ENCODE measurements at places on chromosomes 1 and 21. TPM values are rescaled to one million over a fixed set of nuclear protein-coding genes. Genes with fewer than 3 reads are reported as not detected.

MGST3 gene
- 173 TPM for total RNA-seq

TRIM63 gene
- total RNA-seq = not detected

BTG2 gene
- total RNA-seq = 54.3 TPM

PDC gene
- total RNA-seq = not detected

FCER1A gene
- not detected for total RNA-seq

GRCh38 chr1:165207853-165208515, 148.5 kb downstream of the LMX1A start:
- no peak for DNase-seq

GRCh38 chr1:26164036-26164860, 4.5 kb downstream of the C1orf232 start:
- no peak for DNase-seq

DNA sequence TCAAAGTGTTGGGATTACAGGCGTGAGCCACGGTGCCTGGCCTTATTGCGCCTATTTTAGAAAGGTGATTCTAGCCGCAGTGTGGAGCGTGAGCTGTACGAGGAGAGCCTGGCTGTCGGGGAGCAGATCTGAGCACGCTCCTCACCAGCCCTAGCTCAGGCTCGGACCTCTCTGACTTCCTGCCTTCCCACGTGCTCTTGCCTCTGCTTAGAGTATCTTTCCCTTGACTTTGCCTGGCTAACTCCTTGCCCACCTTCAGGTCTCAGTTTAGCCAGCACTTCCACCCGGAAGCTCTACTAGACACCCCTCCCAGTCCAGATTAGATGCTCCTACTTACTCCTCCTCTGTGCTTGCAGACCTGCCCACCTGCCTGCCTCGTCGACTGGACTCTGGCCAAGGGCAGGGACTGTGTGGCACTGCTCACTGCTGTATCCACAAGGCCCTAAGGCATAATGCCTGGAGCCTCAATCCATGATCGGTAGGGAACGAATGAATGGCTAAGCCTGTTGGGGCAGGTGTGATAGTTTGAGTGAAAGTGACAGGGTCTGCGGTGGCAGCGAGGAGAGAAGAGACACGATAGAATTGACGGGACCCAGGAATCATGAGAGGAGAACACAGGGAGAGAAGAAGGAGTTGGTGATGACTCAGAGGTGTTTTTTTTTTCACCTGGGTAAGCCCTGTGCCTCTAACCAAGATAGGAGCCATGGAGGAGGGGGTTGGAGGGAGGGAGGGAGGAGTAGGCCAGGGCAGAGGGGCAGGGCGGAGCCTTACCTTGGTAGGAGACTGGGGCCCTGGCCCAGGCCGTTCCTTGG, 28.1 kb upstream of the WASF2 start:
- DNase-seq = peak; percentile 55

Data from renal cortical epithelial cell (primary cell).